Fibroblast of the conjunctiva (primary cell): ENCODE measurements at places on chromosomes 13 and 19.

- DNase-seq: no peak
These were observed 178.8 kb downstream of the VWA8 start for GRCh38 chr13:41782086-41782485.

DNA sequence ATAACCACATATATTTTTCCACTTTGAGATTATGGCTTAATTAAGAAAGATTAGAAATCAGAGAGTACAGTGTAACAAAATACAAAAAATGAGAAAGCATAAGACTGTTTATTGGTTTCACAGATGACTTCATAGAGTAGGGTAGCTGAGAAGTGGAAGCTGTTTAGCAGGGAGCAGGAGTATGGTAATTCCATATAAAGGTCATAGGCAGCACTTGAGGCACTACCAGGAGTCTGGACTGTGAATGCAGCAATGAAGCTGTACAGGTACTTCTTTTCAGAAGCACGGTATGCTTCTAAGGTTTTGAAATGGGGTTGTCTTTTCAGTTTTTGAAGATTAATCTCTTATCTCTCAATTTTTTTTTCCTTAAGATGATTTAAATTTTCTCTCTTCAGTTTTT is 69.2 kb downstream of the MICU2 start:
- no peak for DNase-seq

GRCh38 chr19:7522923-7523667 is 671 bp downstream of the MCOLN1 start:
- no peak for DNase-seq

GRCh38 chr19:55253842-55254624 is 4.8 kb downstream of the PPP6R1 start:
- no peak for DNase-seq

DNA sequence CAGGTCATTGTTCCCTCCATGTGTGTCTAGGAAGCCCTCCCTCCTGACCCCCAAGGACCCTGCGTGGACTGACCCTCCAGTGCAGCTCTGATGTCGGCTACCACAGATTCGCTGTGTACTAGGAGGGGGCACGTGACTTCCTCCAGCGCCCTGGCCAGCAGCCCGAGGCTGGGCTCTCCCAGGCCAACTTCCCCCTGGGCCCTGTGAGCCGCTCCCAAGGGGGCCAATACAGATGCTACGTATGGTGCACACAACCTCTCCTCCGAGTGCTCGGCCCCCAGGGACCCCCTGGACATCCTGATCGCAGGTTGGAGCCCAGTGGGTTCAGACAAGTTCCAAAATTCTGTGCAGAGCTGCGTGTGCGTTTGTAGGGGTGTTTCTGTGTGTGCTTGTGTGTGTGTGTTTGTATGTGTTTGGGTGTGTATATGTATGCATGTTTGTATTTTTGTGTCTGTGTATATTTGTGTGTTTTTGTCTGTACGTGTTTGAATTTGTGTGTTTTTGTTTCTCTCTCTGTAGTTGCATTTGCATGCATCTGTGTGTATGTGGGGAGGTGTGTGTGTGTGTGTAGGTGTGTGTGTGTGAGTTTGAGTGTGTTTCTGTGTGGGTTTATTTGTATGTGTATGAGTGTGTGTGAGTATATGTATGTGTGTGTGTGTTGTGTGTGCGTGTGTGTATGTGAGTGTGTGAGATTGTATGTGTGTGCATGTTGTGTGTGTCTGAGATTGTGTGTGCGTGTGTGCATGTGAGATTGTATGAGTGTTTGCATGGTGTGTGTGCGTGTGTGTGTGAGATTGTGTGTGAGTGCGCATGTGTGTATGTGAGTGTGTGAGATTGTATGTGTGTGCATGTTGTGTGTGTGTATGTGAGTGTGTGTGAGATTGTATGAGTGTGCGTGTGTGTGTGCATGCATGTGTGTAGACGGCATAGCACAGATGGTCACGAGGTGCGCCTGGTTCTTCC is 21.4 kb upstream of the LILRA2 start:
- no peak for DNase-seq

GRCh38 chr19:38304866-38305429 is 897 bp downstream of the C19orf33 start:
- no peak for DNase-seq

DNA sequence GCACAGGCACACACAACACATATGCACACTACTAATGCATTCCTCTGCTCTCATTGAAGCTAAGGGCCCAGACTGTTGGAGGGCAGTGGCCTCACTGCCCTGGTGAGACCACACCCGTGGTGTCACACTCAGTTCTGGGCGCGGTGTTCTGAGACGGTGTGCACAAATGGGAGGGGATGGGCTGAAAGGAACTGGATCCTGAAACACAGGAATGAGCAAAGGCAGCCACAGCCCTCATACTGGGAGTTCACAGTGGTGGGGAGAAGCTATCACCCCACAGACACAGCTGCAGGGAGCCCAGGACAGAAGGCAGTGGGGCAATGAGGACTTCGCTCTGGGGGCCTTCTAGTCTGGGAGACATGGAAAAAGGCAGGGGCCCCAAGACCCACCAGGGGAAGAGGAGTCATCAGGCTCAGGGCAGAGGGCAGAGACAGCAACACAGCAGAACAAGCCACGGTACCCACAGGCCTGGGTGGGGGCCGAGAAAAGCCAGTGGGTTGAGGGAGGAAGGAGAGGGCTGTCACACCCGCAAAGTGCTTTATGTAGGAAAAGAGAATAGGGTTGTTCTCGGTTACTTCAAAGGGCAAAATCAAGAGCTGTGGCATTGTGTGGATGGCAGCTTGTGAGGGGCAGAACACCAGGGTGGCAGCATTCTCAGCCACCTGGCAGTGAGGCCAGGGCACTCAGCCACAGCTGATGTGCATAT is 75.4 kb upstream of the GPR183 start:
- DNase-seq: no peak

GRCh38 chr19:39182174-39182505 is 14.6 kb upstream of the NCCRP1 start:
- DNase-seq: no peak

GRCh38 chr19:55962186-55962585 is 14.6 kb downstream of the NLRP8 start:
- no peak for DNase-seq
